ENCODE measurements at places on chromosomes 12 and 14.

GRCh38 chr12:19236656-19237055 lies 107.1 kb downstream of the PLEKHA5 start:
- DNase-seq, result no peak

DNA sequence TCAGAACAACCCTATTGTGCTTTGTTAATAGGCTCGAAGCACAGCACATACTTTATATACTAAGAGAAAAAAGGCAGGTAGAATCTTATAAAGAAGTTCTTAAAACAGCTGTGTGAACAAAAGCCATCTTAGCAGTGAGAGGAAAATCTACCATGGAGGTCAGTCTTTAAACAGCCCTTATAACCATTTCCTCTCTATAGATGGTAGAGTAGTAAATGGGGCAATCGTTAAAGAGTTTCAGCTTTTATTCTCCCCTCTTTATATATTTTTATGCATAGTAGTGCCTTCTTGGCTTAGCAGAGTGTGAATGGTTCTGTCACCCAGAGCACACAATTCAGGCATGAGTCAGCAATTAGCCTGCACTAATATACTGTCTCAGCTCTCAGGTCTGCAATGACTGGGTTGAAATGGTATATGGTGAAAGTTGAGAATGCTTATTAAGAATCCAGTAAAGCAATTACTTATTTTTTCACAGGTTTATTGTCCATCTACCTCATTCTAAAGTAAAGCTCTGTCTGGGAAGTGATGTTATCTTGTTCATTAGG lies 305.0 kb downstream of the NELL2 start:
- DNase-seq, result no peak

- DNase-seq, result no peak
Measured at GRCh38 chr14:105021656-105022275, 883 bp upstream of the CDCA4 start.

- DNase-seq, result no peak
Measured at GRCh38 chr12:79262938-79263337, 398.4 kb downstream of the SYT1 start.

DNA sequence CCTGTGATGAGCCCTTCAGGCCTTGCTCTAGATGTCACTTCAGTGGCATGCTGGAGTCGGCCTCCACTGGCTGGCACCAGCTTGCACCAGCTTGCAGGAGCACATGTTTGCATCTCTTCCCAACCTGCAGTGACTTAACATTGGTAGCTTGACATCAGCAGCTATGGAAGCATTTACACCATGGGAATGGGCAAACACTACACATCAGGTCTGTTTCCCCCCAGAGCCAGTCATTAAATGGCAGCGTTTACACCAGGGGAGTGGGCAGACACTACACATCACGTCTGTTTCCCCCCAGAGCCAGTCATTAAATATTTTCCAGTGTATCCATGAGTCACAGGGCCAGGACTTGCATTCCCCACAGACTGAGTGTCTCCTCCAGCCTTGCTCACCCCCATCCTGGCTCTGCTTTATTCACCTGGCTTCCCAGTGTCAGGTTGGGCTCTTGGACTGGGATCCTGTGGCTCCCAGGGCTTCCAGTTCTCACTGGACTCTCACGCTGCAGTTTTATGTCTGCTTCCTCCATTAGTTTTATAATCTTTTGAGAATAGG lies 51.6 kb upstream of the VRK1 start:
- DNase-seq, result no peak

GRCh38 chr14:50037852-50038251 lies 78.5 kb downstream of the VCPKMT start:
- no peak for DNase-seq

DNA sequence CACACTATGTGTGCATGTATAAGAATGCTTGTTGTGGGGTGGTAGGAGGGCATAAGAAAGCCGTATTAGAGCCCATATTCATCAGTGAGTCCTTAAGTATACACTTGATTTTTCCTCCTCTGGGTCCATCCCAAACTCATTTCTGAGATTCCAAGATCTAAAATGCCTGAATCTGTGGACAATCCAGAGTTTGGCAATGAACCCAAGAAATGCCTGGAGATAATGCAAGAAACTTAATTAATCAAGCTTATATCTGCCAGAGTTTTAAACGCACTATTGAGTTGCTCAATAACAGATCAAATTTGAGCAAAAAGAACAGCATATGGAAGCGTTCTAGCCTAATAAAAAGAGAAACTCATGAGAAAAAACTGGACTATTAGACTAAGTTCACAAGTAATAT lies 143.4 kb upstream of the NAV3 start:
- no peak for DNase-seq

- no peak for DNase-seq
Measured at GRCh38 chr14:73125169-73125588, 11.1 kb upstream of the PSEN1 start.

DNA sequence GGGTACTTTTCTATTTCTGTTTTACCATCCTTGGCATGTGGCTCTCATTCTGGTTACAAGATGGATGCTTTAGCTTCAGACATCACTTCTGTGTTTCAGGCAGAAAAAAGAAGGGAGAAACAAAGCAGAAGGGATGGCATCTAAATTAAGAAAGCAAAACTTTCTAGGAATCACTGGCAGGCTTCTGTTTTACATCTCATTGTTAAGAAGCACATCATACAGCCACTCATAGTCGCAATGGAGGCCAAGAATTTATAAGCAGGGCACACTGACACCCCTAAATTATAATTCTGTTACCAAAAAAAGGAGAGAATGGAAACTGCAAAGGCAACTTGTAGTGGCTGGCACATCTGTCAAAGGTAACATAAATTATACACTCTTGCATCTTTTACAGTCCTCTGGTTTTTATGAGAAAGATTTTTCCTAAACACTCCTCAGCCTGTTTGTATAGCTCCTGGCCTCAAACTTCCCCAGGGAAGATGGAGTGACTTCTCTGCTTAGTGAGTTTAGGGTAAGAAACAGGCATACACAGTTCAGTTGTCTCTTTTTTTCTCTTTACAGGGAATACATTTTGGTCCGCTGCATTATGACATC lies 22.0 kb upstream of the LEMD3 start:
- DNase-seq, result no peak

DNA sequence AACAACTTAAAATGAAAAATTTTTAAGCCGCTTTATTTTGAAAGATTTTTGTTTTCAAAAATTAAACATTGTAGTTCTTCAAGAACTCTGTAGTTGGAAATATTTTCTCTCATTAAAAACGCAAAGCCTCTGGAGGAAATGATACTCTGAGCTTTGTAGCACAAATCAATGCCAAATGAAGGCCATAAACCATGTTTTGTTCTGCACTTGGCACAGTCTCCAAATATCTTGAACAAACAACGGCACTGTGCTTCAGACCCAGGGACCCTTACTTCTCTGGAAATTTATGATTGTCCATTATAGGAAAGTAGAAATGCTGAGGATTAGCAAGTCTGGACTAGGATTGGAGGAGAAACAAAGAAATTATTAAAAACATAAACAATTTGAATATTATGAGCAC lies 160.8 kb upstream of the BMP4 start:
- no peak for DNase-seq

DNA sequence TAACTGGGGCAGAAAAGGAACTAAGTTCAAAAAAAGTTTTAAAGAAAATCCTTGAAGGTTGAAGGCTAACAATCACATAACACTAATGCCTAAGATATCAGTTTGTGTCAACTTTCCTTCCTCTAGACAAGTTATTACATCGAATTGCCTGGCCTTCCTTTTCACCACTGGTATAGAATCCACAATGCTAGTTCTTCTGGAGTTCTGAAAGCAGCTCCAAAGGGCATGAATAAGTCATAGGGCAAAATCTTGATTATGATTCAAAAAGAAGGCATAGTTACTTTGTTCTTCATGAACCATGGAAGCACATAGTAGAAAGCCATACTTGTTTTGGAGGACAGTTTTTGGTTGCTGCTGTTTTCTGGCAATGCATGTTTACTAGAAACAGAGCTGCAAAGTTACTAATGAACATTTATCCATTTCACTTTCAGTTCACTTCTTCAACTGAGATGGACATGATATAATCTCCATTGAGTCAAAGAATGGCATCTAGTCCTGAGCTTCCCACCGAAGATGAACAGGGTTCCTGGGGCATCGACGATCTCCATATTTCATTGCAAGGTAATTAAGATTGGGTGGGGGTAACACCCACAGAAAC lies 56.0 kb downstream of the SYNE2 start:
- no peak for DNase-seq

GRCh38 chr14:77473921-77474320 lies 16.0 kb downstream of the AHSA1 start:
- no peak for DNase-seq

GRCh38 chr14:97417331-97417730 lies 620.1 kb downstream of the VRK1 start:
- DNase-seq, result no peak

GRCh38 chr12:26317942-26318575 lies 122.7 kb downstream of the SSPN start:
- DNase-seq, result no peak

GRCh38 chr14:106058342-106058741 lies 532.0 kb downstream of the TMEM121 start:
- DNase-seq, result no peak

GRCh38 chr14:100062590-100062989 lies 2.6 kb upstream of the EVL start:
- no peak for DNase-seq

DNA sequence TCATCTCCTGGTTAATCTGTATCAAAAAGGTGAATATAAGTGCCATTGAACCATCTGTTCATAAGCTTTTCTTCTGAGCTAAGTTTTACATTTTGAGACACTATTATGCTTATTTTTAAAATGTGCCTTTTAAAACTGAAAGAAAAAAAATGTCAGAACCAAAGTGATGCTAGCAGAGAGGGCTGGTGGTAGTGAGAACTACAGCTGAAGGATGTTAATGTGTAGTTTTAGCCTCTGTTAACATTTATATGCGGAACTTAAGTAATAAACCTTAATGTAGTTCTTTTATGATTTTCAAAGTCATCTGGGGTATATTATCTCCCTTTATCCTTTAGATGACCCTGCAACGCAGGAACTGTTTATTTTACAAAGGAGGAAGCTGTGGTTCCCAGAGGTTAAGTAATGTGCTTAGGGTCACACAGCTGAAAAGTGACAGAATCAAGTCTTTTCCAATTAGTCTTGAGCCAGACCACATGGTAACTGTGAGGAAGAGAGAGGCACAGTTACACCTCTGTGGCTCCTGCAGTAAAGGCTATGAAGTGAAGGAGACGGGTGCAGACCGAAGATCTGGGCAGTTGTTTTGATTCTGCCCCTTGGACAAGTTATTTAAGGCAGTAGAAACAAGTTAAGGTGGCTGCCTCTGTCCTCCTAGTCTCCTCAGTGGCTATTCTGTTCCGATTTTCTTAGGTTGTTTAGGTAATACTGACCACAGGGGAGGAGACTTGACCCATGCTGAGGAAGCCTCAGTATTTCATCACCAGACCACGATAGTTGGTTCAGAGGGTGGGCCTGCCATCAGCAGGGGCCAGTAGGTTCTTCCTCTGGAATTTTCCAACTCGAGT lies 23.9 kb downstream of the GNG2 start:
- DNase-seq, result no peak

DNA sequence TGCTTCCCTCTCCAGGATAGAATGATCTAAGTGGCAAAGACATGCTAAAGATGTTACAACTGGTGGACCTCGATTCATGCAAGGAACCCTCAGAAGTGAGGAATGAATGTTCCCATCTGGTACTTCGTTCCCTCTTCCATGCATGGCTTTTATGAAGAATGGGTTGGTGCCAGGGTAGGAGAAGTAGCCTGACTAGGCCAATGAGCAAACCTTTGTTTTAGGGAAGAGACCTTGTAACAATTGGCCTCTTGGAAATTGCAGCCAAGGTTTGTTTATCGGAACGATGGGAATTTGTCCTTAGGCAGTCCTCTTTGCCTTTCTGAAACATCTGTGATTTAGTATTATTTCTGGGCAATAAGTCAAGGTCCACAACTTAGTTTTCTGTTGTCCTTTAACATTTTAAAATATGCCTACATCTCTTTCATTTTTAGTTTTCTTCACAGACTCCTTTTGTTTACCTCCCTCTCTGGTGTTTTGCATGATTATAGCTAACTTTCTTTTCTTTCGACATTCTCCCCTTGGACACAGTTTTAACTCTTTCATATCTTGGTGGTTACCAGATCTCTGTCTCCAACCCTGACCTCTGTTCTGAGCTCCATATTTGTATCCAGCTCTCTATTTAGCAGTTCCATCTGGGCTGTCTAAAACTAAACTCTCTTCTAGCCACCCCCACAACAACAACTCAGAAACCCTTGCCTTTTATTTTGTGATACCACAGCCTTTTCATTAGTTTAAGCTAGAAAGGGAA lies 70.0 kb downstream of the DIP2B start:
- DNase-seq, result no peak

GRCh38 chr12:94434171-94434570 lies 25.5 kb downstream of the CEP83 start:
- DNase-seq, result no peak

GRCh38 chr12:102631274-102631673 lies 150.9 kb upstream of the IGF1 start:
- no peak for DNase-seq

DNA sequence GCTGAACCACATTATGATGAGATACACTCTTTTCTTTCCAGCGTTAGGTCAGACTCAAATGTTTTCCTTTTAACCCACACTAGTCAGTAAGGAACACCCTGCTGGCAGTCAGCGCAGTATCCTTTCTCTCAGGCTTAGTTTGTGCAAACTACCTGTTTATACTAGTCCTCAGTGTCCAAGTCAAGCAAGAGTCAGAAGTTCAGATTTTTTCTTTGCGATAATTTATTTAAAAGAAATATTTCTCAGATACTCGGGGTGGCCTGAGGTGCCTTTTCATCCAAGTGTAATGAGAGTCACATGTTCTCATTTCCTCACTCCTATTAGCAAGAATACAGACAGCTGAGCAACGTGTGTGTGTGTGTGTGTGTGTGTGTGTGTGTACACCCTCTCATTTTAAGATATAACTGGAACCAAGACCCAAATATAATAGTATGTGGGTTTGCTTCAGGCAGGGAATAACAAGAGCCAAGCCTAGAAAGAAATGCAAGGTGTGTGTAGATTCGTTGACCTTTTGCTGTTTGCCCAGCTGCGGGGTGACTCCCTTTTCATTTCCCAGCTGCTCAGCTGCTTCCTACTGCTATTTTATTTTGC lies 182.7 kb downstream of the KICS2 start:
- DNase-seq, result no peak

GRCh38 chr12:2243275-2243674 lies 190.5 kb downstream of the CACNA1C start:
- no peak for DNase-seq

DNA sequence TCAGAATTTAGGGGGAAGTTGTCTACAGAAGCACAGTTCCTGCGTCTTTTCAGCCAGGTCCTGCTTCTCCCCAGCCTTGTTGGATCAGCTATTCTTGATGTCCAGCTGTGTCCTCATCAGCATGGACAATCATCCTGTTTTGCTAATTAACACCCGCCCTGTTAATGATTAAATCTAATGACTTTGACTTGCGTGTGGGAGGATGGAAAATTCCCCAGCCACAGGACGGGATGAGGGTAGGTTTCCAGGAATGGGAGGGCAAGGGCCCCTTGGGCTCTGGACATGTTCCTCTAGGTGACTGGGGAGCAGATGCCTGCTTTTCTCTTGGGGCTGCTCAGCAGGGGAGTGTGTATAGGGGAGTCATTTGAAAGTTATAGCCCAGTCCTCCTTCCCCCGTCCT lies 5.3 kb upstream of the PPP1R1A start:
- no peak for DNase-seq

All from activated CD8-positive, alpha-beta memory T cell treated with anti-CD3 and anti-CD28 coated beads for 1 hour (primary cell).